ENCODE measurements at places on chromosomes 7 and 10. TPM values are rescaled to one million over a fixed set of nuclear protein-coding genes. Genes with fewer than 3 reads are reported as not detected.

The MMP21 gene
- under 0.01 TPM for total RNA-seq

The SPDYE5 gene
- not detected for total RNA-seq

The SUN3 gene
- not detected for total RNA-seq

The FFAR4 gene
- total RNA-seq = 0.52 TPM

The ELMO1 gene
- 52.7 TPM for total RNA-seq

The NME8 gene
- not detected for total RNA-seq

The COL28A1 gene
- total RNA-seq = 2.1 TPM

The CPN1 gene
- not detected for total RNA-seq

The VGF gene
- total RNA-seq = not detected

The MALSU1 gene
- total RNA-seq = 95.5 TPM

The SPDYE8 gene
- total RNA-seq = not detected

The GIMAP8 gene
- 12.0 TPM for total RNA-seq

The LAMB4 gene
- total RNA-seq = under 0.01 TPM

The CPA5 gene
- not detected for total RNA-seq

The GATA3 gene
- 0.52 TPM for total RNA-seq

The ZNF117 gene
- 9.9 TPM for total RNA-seq

The ARPC1A gene
- 53.2 TPM for total RNA-seq

The GARIN1A gene
- 0.52 TPM for total RNA-seq

The TMEM26 gene
- 15.7 TPM for total RNA-seq

The NKX1-2 gene
- not detected for total RNA-seq

The NANOS1 gene
- total RNA-seq = 2.6 TPM

The HYAL4 gene
- under 0.01 TPM for total RNA-seq

The NEUROD6 gene
- total RNA-seq = not detected

The TRUB1 gene
- total RNA-seq = 15.1 TPM

The TBXAS1 gene
- total RNA-seq = 9.9 TPM

The AGR2 gene
- 3.1 TPM for total RNA-seq

The SAMD9 gene
- 3.1 TPM for total RNA-seq

The JAZF1 gene
- total RNA-seq = 7.3 TPM

The ANKMY2 gene
- 30.3 TPM for total RNA-seq

The GPAM gene
- 52.7 TPM for total RNA-seq

The FZD8 gene
- total RNA-seq = 35.5 TPM

The SHTN1 gene
- total RNA-seq = 1.6 TPM

The GIMAP6 gene
- 15.7 TPM for total RNA-seq

The OR2A1 gene
- under 0.01 TPM for total RNA-seq

The TLX1 gene
- total RNA-seq = not detected

The IDI2 gene
- total RNA-seq = not detected

The PLXNA4 gene
- total RNA-seq = 2.1 TPM

The BCL7B gene
- total RNA-seq = 6.8 TPM

All from skeletal muscle tissue (tissue), 5 donors.